ENCODE measurements at places on chromosomes 12 and 14.

DNA sequence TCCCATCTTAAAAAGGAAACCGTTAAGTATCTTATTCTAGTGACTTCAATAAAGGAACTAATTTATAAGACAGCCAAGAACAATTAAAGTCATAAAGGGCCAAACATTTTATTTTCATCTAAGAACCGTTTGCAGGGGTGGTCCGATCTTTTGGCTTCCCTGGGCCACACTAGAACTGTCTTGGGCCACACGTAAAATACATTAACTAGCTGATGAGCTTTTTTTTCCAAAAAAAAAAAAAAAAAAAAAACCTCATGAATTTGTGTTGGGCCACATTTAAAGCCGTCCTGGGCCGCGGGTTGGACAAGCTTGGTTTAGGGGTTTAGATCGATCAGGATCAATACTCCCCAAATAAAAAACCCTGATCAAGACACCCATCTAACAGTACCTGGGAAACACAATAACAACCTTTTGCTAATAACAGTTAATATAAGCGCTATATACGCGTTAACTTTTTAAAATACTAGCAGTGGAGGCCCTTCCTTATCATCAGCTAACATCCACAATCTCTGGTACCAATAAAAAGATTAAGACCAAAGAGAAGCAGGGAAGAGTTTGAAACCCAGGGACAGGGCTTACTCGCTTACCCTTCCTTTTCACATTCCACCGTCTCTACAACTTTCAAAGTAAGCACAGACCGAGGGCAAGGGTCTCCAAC, 1.1 kb downstream of the NAP1L1 start:
- DNase-seq = no peak

GRCh38 chr12:80701388-80701787, 6.0 kb upstream of the MYF6 start:
- DNase-seq = no peak

DNA sequence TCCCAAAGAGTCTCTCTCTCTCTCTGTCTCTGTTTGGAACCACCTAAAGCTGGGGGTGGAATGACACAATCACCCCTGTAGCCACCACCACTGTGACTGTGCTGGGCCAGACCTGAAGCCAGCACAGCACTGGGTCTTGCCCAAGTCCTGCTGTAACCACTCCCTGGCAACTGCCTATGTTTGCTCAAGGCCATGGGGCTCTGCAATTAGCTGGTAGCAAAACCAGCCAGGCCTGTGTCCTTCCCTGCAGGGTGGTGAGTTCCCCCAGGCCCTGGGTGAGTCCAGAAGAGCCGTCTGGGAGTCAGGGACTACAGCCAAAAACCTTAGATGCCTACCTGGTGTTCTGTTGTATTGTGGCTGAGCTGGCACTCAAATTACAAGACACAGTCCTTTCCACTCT, 50.8 kb downstream of the DGLUCY start:
- no peak for DNase-seq

- no peak for DNase-seq
Measured at GRCh38 chr14:73459959-73460358, 1.6 kb upstream of the NUMB start.

DNA sequence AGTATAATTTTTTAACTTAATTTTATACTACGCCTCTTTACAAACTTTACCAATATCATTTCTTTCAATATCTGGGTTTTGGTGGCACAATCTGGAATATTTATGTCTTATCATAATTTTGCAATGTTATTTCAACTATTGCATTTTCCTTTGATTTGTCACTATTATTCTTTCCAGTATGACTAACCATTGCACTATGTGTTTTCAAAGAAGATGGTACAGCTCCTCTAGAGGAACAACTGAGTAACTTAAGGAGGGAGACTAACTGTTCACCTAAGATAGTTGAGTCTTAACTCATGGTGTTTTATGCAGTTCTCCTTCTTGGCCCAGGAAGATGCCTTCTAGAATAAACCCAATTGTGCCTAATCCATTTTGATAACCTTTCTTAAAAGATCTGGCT, 60.5 kb upstream of the KIF21A start:
- no peak for DNase-seq

GRCh38 chr12:58576916-58577315, 343.4 kb downstream of the LRIG3 start:
- no peak for DNase-seq

GRCh38 chr14:105495101-105495989, 4.3 kb downstream of the TEDC1 start:
- DNase-seq = no peak

DNA sequence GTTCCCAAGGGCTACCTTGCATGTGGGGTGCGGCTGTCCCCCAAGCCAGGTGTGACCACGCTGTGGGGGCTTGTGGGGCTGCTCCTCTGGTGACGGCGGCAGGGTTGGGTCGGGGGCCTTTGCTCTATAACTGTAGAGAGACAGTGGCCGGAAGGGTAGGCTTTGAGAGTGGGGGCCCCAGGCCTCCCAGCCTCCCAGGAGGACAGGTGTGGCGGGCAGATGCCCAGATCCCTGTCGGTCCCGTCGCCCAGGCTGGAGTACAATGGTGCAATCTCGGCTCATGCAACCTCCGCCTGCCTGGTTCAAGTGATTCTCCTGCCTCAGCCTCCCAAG, 2.7 kb upstream of the GPR132 start:
- no peak for DNase-seq

DNA sequence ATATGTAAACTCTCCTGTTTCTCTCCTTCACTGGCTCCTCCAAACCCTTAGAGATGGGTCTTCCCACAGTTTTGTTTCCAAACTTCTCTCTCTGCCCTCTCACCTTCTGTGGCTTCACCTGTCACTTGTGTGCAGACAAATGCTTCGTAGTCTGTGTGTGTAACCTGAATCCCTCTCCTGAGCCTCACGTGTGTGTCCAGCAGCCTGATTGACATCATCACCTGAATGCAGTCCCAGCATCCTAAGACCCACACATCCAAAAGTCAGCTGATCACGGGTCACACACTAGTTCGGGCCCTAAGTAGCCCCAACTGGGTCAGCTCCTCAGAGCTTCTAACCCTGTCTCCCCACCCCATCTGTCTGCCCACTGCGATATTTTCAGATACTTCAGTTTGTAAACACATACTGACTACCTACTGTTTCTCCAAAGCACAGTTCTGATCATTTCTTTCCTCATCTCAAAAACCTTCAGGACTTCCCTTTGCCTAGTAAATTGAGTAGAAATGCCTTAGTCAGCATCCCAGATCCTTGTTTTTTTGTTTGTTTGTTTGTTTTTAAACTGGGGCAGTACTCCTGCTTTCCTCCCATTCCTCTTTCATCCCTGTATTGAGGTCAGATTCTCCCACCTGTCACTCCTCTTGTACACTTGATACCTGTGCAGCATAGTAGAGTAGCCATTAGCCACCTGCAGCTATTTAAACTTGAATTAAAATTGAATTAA, 23.7 kb downstream of the FNTB start:
- DNase-seq = no peak

- no peak for DNase-seq
Measured at GRCh38 chr14:20606190-20606901, 15.2 kb upstream of the RNASE12 start.

- no peak for DNase-seq
Measured at GRCh38 chr12:55970775-55971174, 3.1 kb upstream of the RAB5B start.

All from activated naive CD8-positive, alpha-beta T cell treated with anti-CD3 and anti-CD28 coated beads, Interleukin-2, amount 50 U/mL, for 16 hours (primary cell).